Suppressor macrophage treated with lipopolysaccharide for 4 hours (primary cell): ENCODE measurements at places on chromosomes 4 and X.

DNA sequence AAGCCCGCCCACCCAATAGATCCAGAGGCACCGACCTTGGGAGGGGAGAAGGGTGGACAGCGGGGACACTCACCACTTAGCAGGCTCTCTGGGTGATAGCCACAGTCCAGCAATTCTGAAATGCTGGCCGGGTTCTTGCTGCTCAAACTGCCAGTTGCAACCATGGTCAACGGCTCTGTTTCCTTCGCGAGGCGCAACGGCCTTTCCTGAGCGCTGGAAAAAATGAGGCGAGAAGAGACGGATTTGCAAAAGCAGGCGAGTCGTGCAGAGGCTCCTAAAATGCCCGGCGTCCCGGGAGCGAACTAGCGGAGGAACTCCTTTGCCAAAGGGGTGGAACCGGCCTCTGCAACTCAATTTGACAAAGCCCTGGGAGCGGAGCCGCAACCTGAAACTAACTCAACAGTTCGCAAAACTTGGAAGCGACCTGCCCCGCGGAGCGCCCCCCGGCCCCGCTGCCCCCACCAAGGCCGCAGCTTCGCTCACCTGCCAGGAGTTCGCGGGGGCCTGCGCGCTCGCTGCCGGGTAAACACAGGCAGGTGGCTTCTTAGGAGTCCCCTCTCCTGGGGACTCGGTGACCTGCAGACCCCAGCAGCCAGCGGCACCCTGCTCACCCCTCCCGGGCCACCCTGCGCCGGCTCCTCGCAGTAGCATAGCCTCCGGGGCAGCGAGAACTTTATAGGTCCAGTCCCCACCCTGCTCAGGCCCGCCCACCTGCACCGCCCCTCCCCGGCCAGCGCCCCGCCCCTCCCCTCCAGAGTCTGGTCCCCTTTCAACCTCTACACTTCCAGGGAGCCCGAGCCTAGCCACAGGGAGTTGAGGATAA, at the start of gene DDIT4L:
Gene DDIT4L (minus strand): TSS at position 649 of the 823 bp plus-strand sequence. CDS start 485 bp downstream, at position 164.
- DNase-seq: peak; percentile 1

- peak; percentile 94 for DNase-seq
Measured at GRCh38 chr4:38128478-38129459, 168.6 kb downstream of the PTTG2 start.

- no peak for DNase-seq
Measured at GRCh38 chr4:6620296-6620695, 20.2 kb upstream of the MRFAP1 start.

DNA sequence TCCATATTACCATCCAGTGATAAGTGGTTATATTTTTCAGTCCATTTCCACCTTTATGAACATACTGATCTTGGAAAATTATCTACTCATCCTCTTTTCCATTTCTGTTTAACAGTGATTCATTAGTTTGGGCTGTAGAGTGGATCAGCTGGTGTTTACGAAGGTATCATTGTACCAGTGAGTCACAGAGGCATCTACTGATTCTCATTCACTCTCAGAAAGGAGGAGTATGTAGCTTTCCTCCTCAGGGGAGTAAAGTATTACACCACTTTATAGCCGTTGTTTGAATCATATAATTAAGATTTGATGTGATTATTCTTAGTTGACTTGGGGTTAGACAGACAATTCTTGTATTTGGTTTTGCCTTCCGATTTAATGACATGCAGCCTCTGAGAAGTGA, 74.7 kb downstream of the GALNT7 start:
- DNase-seq: no peak

DNA sequence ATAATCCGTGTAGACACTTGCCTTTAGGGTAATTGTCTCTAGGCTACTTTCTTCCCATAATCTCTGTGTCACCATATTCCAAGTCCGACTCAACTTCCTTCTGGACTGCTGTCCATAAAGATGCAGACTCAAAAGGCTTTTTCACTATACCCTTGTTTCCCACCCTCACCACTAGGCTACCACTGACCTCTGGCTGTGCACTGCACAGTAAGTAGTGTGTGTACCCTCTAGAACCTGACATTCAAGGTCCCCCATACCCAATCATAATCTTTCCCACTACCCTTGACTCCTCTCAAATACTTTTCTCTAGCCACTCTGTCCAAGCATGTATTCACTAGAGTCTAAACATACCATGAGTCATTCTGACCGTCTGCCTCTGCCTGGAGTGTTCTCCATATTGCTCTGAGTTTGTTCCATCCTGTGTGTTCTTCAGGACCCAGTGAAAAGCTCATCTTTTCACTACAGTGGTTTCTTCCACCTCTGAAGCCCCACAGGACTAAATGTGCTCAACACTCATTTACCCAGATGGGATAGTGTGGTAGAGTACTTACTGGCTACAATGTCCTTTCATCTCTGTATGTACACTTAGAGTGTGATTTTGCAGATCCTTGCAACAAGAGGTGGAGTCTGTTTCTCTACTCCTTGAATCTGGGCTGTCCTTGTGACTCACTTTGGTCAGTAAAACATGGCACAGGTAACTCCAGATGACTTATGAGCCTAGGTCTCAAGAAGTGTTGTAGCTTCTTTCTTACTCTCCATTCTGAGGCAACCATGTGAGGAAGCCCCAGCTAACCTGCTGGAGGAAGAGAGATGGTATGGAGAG, 17.4 kb downstream of the JADE3 start:
- DNase-seq: no peak

- DNase-seq: peak; percentile 65
Measured at GRCh38 chr4:158159054-158159717, 13.6 kb downstream of the GASK1B start.

DNA sequence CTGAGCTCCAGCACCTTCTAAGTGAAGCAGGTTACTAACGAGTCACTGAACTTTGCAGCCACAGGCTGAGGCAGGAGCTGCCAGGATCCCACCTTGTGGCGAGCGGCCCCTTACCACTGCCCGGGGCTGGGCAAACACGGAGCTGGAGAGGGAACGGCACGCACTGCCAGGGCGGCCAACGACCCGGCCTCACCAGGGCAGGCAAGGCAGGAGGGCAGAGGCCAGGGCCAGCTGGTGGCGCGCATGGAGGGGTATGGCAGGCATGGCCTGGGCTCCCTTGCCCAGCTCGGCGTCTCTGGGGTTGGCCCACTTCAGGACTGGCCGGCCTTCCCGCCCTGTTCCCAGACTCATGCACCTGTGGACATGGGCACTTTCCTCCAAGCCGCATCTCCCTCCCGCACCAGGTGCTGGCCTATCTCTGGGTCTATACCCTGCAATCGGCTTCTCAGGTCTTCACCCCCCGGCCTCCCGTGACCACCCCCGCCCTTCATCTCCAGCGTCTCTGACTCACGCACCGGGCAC, 64.9 kb downstream of the FAM53A start:
- no peak for DNase-seq

GRCh38 chr4:157287445-157287844, 66.9 kb downstream of the GRIA2 start:
- DNase-seq: no peak

GRCh38 chr4:90328558-90328957, 201.4 kb downstream of the CCSER1 start:
- DNase-seq: peak; percentile 36

DNA sequence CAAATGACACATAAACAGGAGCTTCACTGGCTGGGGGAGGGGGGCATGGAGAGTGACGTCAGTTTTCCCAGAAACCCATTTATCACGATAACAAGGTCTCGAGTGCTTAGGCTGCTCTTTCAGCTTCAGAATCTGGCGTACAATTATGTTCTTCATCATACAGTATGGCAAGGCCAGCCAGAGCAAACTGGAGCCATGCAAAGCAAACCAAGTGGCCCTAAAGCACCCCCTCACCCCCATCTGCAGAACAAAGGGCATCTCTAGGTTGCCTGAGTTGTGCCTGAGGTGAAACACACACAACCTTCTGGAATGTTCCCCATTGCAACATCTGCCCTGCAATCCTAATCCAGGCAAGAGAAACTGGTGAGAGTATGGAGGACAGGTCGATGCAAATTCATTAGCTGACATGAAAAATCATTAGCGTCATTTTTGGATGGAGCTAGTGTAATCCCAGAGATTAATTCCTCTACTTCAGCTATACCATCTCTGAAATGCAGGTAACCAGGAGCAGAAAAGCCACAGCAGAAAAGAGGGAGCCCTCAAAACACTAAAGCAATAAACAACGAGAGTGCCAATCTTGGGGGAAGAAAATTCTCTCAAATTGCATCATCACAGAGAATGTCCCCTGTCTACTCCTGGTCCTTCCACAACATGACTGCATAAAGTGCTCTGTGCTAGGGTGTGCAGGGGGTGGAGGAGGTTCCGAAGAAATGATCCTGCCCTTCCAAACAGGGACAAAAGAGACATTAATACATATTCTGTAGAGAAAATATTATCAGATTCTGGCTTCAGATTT, 1.8 kb downstream of the SEPTIN6 start:
- peak; percentile 64 for DNase-seq

GRCh38 chr4:79049840-79050540, 110.8 kb upstream of the PAQR3 start:
- DNase-seq: no peak

- no peak for DNase-seq
Measured at GRCh38 chrX:149499766-149500165, 5.3 kb downstream of the IDS start.

DNA sequence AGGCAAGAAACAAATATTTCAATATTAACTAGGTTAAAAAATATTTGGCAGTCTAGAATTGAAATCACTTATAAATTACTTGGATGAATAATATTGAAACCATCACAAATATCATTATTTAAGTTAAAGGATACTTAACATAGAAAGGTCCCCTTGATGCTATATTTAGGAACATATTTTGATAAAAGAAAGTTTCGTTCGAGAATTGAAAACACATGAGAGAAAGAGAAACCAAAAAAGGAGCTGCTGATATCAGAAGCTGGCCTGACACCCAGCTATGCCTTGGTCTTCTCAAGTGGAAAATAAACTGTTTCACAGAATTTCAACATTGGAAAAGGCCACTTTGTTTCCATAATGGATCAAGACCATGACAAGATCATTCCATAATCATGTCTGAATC, 762.4 kb downstream of the DMD start:
- DNase-seq: peak; percentile 20

- no peak for DNase-seq
Measured at GRCh38 chr4:149790172-149790907, 25.3 kb downstream of the IQCM start.

GRCh38 chr4:41213625-41214135, 662 bp downstream of the APBB2 start:
- DNase-seq: peak; percentile 19

DNA sequence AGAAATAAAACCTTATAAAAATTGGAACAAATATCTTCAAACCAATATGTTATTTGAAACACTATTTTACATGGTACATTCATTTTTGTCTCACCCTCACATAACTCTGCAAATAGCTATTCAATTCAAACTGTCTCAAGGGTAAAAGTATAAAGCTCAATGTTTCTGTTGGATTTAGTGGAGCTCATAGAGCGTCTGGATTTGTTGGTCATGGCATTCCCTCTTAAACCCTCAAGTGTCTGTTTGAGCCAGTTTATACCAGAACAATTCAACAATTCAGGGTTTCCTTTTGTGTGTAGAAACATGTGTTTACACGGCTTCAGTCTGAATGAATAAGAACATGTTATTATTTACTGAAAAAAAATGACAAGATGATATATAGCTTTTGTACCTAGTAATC, 161.6 kb downstream of the PCDH18 start:
- DNase-seq: no peak

DNA sequence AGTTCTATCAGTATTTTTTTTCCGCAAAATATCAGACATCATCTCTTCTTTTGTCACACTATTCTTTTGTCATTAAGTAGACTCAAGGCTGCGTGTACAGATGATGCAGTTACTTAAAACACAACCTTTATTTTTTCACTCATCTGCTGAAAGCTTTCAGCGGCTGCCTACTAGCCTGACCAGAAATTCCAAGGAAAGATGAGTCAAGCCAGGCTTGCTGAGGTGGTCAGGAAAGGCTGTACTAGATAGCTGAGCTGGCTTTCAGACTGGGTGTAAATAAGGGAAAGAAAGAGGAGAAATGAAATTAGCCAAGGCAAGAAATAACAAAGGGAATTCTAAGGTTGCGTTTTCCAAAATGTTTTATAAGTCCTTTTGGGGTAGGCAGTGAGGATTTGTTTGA, 17.9 kb downstream of the STK26 start:
- DNase-seq: no peak

GRCh38 chrX:55710701-55711100, 6.8 kb upstream of the RRAGB start:
- DNase-seq: no peak

- DNase-seq: no peak
Measured at GRCh38 chrX:141405853-141406492, 163.7 kb upstream of the SPANXC start.

GRCh38 chrX:53088136-53088974, 5.6 kb upstream of the KANTR start:
- DNase-seq: peak; percentile 12

- no peak for DNase-seq
Measured at GRCh38 chr4:11005300-11005699, 320.7 kb upstream of the CLNK start.

DNA sequence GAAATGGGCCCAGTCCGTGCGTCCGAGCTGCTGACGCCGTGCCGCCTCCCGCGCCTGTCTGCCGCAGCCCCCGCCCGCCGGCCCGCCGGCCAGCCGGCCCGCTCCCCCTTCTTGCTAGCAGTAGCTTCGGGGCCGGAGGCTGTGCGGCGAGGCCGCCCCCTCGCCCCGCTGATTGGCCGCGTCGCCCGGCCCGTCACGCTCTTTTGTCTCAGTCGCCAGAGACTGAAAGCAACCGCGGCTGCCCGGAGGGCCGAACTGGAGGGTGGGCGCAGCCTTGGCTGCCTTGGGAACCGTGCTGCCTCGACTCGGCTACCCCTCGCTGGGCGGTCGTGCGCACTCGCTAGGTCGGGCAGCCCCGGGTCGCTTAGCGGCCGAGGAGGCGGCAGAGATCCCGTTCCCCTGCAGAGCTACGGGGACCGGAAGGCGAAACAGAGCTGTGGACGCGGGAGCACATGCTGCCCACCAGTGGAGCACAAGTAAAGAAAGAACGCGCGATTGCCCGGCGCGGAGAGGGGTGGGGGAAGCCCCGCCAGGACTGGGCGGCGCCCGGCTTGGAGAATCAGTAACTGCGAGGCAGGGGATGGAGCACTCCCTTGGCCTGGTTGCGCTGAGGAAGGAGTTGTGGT, at the start of gene ZCCHC18:
Gene ZCCHC18 (plus strand): TSS at position 198 of the 626 bp plus-strand sequence. CDS start 1,589 bp downstream, outside the sequence.
- DNase-seq: peak; percentile 24
